Activated CD4-positive, alpha-beta T cell treated with anti-CD3 and anti-CD28 coated beads, Interleukin-2, amount 50 U/mL, for 1 hour (primary cell): ENCODE measurements at places on chromosomes 4 and X.

DNA sequence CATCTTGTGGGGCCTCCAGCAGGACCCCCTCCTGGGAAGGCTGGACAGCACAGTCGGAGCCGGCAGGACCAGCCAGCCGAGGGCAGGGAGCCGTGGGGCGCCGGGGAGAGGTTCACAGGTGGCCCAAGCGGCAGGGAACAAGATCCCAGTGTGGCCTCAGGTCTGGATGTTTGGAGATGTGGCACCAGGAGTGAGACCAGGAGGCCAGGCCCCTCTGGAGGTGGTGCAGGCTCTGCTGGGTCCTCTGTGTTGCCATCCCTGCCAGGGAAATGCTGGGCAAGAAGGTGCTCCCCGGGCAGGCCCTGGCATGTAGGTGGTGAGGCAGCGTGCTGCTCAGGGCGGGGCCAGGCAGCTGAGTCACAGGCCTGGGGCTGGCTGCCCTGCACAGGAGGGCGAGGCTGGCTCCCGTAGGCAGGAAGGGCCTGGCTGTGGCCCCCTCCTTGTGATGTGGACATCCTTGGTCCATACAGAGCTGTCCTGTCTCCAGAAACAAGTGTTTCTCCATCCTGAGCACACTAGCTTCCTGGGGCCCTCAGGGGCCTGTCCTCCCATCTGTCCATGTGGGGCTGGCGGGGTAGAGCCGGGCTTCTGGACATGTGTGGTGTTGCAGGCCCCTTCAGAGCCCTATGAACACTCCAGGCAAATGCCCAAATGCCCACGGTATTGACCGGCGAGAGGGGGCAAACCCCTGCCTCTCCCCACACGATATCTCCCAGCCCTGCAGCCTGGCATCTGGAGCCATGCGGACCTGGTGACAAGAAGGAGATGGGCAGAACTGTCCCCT, 4.8 kb upstream of the HGFAC start:
- DNase-seq: no peak

- DNase-seq: no peak
Observed at GRCh38 chr4:40327340-40327739, 7.8 kb upstream of the CHRNA9 start.

DNA sequence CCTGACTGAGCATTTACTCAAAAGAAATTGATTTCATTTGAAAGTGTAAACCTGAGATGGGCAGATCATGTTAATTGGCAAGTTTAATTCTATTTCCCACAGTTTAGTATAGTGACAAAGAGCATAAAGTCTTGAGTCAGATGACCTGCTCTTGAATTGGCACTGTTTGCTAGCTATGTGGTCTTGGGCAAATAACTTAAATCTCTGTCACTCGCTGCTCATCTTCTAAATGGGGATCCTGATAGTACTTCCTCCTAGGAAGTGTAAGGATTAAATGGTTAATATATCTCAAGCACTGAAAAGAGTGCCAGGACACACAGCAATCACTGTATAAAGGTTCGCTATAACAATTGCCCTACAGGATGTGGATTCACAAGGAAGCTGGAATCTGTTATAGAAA, 242.8 kb upstream of the JADE1 start:
- DNase-seq: no peak

- DNase-seq: no peak
Observed at GRCh38 chr4:4385729-4386295, 1.1 kb upstream of the NSG1 start.
